Panc1 (cell line): ENCODE measurements at places on chromosomes 11 and 22. TPM values are rescaled to one million over a fixed set of nuclear protein-coding genes. Genes with fewer than 3 reads are reported as not detected.

- no peak for DNase-seq
Measured at GRCh38 chr11:105829084-105829483, 193.0 kb downstream of the MSANTD4 start.

- no peak for DNase-seq
Measured at GRCh38 chr11:69137151-69137844, 18.4 kb upstream of the SMIM38 start.

GRCh38 chr11:128691802-128692752, 1.8 kb upstream of the FLI1 start:
- DNase-seq, result no peak

DNA sequence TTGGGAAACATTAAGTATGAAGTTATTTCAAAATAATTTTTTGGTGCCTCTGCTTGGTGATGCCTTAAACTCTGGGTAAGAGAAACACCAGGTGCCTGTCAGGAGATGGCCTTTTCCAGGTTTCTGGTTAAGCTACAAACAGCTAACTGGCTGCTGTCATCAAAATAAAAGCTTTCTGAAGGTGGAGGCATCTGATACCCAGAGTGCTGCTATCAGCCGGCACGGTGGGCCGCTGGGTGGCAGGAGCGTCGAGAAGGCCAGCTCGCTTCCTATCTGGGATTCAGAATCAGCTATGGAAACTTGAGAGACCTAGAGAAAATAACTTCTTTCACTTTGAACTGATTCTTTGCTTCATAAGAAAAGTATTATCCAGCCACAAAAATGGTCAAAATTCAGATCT, 80.8 kb upstream of the PITPNB start:
- DNase-seq, result no peak

OR51B2 gene
- total RNA-seq, result not detected

- DNase-seq, result no peak
Measured at GRCh38 chr22:46009730-46010129, 32.8 kb upstream of the WNT7B start.

DNA sequence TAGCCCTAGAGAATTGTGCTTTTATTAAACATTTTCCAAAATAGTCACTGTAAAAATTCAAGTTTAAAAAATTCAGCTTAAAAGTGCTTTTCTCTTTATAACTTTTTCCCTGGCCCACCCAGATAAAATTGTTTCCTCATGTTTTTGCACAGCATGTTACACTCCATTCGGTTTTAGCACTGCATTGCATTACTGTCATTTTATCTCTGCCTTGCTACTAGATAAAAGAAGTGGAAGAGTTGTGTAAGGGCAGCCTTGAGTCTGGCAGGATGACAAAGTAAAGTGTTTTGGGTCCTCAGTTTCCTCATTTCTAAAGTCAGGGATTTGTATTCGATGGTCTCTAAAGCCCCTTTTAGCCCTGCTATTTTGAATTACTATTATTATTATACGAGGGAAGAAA, 99.8 kb downstream of the ATM start:
- no peak for DNase-seq

GGTLC3 gene
- not detected for total RNA-seq

DNA sequence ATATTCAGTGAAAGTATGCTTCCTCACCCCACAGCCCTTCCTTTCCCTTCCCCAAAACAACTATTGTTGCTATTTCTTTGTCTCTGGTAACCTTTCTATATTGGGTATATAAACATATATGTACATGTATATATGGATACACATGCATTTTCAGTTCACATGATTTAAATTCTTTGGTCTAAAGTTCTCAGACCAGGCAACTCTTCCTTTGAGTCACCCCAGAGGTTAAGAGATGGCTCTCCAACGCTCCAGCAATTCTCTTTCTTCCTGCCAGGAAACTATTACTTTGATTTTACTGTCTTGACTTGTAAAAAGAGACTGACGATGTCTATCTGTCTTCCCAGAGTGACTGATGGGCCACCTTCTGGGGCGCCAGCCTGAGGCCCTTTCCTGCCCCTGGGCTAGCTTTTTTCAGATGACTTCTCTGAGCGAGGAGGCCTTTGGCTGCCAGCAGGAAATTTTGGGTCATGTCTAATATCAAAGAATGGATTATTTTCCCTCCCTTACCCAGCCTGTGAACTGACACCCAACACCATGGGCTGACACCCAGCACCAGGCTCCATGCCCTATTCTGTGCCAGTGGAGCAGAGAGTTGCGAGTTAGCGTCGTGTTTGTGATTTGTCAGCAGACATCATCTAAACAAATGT, 14.4 kb upstream of the ST3GAL4 start:
- DNase-seq, result no peak

DNA sequence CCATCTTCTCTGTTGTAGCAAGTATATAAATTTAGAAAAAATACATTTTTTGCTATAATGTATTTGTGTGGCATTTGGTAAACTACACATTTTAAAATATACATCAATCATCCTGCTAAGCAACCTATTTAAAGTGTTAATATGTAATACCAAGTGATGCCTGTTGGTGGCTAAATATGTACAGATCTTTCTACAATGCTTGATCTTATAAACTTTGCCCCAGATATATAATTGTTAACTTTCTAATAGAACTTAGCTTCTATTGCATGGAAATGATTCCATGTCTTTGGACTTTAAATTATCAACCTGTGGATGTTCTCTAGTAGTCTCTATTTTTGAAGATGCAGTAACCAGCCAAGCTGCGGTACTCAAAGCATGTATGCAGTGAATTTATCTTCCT, 1260.4 kb upstream of the RAG2 start:
- no peak for DNase-seq

EFCAB6 gene
- 0.21 TPM for total RNA-seq

ELMOD1 gene
- total RNA-seq, result 2.1 TPM

- no peak for DNase-seq
Measured at GRCh38 chr22:24060375-24060788, 49.3 kb downstream of the CABIN1 start.

- no peak for DNase-seq
Measured at GRCh38 chr11:48093795-48094642, 113.7 kb downstream of the PTPRJ start.

USH1C gene
- not detected for total RNA-seq

- DNase-seq, result no peak
Measured at GRCh38 chr11:34075178-34075820, 23.8 kb downstream of the CAPRIN1 start.

- no peak for DNase-seq
Measured at GRCh38 chr11:109012991-109013390, 348.1 kb downstream of the DDX10 start.

LMNTD2 gene
- 21.8 TPM for total RNA-seq

- DNase-seq, result no peak
Measured at GRCh38 chr11:130689222-130689908, 226.9 kb downstream of the SNX19 start.

OR51B4 gene
- not detected for total RNA-seq
